ENCODE measurements at places on chromosomes 6 and 20.

- no peak for DNase-seq
These were observed 82.2 kb downstream of the ANKRD60 start for GRCh38 chr20:58146081-58146745.

DNA sequence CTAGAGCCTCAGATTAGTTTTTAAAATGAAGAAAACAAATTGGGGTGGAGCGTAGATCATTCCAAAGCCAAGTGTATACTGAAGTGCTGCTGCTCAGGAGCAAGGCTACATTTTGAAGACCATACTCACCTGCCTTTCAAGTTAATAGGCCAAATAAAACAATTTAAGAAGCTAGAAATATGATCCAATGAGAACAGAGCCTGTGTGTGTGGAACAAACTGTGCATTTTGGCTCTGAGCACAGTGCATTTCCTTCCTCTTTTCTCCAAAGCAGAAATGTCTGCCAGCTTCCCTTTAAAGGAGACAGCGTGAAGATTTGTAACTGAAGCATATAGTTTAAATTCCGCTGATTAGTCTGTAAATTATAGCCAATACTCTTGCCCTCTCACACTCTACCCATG, 3.2 kb upstream of the IFNGR1 start:
- no peak for DNase-seq

DNA sequence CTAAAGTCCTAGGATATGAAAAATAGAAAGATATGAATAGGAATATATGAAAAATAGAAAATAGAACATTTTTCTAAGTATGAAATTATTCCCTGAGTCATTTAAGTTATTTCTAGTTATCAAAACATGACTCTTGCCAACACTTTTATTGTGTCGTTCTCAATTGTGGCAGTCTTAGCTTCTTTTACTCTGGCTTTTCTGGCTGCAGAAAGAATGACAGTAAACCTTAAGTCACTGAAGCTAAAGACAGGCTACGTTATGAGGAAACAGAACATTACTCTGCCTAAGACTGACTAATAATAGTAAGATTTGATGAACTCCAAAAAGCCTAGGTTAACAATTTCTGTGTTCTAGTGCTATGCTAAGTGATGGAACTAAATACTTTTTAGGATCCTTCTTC, 74.6 kb downstream of the AIG1 start:
- DNase-seq = no peak

- no peak for DNase-seq
These were observed 8.0 kb upstream of the TNFRSF6B start for GRCh38 chr20:63688228-63689045.

DNA sequence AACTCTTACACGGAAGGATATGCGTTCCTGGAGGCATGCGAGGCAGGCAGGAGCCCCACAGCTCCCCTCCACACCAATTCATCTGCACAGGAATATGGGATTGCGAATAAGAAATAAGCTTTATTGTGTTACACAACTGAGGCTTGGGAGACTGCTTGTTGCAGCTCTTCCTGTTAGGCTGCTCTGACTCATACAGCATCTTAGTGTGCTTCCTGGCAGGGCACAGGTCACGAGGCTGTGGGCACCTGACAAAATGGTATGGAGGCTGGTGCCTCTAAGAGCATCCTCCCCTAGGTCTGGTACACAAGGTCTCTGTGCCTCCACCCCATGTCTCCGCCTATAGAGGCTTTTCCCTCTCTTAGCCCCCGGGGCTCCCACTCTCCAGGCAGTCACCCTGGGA, 6.8 kb downstream of the SLC22A3 start:
- no peak for DNase-seq

- no peak for DNase-seq
These were observed 126.5 kb upstream of the KCNK16 start for GRCh38 chr6:39449022-39449421.

- no peak for DNase-seq
These were observed 108.0 kb downstream of the BCAS1 start for GRCh38 chr20:53962388-53962787.

GRCh38 chr6:90068264-90068663, 174.0 kb downstream of the GJA10 start:
- DNase-seq = no peak

- DNase-seq = no peak
These were observed 49.0 kb downstream of the SOBP start for GRCh38 chr6:107538856-107539387.

DNA sequence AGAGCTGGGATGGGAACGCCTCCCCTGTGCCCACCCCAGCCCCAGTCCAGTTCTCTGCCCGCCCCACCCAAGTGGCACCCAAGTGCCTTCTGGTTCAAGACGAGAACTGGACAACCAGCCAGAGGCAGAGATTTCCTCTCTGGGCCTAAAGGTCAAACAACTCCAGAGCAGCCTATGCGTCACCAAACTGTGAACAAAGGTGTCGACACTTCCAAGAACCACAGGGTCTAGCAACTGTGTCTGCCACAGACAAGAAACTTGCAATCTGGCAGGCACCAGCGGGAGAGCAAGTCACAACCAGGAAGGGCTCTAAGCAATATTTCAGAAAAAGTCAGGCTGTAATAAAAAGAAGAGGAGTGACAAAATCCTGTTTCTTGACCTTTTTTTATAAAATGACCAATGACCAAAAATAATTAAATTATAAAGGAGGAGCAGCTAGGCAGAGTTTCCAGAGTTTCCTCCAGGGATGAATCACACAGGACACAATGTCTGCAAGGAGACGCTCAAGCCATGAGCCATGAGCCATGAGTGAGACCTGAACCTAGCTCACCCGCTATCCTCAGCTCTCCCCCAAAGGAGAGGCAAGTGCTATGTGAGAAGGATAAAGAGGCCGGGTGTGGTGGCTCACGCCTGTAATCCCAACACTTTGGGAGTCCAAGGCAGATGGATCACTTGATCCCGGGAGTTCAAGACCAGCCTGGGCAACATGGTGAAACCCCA, 11.1 kb downstream of the EDEM2 start:
- DNase-seq = no peak

- no peak for DNase-seq
These were observed 793.4 kb downstream of the TENT5A start for GRCh38 chr6:80959034-80959433.

GRCh38 chr6:82095091-82095490, 152.5 kb downstream of the IBTK start:
- no peak for DNase-seq

DNA sequence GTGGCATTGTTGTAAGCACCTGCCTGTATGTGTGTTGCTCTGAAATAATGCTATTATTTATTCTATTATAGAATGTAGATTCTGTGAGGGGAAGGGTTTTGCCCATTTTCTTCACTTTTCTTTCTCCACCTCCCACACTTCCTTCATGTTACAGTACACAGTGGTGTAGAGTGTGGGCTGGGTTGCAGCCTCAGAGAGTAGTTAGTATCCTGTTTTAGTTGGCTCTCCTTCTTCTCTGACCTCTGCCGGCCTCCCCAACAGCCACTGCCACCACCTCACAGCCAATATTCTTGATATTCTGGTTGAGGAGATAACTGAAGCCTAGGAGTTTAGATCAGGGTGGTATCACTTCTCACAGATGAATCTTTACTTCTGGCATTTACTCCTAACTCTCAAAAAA, 143.4 kb downstream of the BCKDHB start:
- DNase-seq = no peak

- DNase-seq = peak; percentile 42
These were observed 25.8 kb upstream of the FABP7 start for GRCh38 chr6:122753688-122754056.

DNA sequence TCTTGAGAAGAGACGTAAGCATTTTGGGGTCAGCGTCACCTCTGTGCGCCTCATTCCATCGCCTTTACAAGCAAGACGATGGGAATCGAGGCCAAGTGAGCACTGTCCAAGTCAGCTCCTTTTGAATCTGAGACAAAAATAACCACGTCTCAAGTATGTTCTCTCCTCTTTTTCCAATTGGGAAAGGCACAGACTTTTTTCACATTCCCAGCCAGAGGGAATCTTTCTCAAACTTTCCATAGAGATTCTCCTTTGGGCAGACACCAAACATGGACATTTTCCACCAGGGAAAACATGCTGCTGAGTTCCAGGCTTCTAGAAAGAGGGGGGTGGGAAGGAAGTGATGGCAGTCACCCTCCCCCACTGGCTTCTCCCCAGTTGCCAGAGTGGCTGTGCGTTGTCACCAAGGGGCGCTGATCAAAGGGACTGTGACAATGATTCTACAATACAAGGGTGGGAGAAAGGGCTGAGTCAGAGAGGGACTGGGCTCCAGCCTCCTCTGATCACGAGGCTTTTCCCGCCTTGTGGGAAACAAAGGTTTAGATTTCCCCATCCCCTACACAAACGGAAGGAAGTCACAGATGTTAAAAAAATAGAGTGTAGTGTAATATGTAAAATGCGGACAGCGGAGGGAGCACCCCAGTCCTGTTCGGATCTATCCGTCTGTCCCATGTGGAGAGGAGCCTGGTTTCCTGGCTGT, 281.9 kb upstream of the RNF24 start:
- DNase-seq = no peak

DNA sequence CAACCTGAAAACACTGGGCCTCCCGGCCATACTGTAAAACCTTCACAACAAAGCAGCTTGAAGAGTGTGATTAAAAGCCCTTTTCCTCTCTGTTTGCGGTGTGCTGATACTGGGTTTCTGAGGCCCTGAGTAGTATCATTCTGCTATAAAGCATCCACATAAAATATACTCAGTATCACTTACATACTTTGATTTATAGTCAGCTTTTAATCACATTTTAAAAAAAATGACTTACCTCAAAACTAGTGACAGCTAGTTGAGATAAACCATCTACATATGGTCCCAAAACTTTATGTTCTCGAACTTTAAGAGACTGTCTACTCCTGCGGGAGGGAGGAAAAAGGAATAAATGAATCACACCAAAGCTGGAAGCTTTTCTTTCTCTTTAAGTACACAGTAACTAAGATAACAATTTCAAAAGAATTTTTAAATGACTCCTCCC, 135.7 kb downstream of the KIF13A start:
- DNase-seq = no peak

GRCh38 chr6:124069230-124069950, 265.7 kb downstream of the NKAIN2 start:
- DNase-seq = no peak

GRCh38 chr6:37287519-37288157, 29.7 kb upstream of the TMEM217 start:
- DNase-seq = no peak

DNA sequence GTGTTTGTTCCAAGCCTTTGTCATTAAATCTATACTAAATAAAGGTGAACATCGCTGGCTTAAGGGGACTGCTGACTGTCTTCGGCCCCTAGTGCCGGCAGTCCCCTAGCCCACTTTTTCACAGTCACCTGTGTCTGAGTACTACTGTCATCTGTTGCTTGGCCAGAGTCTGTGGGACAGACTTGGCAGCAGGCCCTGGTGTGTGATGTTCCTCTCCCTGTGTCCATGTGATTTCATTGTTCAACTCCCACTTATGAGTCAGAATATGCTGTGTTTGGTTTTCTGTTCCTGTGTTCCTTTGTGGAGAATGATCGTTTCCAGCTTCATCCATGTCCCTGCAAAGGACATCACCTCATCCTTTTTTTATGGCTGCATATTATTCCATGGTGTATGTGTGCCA, 133.4 kb downstream of the HAO1 start:
- DNase-seq = no peak

DNA sequence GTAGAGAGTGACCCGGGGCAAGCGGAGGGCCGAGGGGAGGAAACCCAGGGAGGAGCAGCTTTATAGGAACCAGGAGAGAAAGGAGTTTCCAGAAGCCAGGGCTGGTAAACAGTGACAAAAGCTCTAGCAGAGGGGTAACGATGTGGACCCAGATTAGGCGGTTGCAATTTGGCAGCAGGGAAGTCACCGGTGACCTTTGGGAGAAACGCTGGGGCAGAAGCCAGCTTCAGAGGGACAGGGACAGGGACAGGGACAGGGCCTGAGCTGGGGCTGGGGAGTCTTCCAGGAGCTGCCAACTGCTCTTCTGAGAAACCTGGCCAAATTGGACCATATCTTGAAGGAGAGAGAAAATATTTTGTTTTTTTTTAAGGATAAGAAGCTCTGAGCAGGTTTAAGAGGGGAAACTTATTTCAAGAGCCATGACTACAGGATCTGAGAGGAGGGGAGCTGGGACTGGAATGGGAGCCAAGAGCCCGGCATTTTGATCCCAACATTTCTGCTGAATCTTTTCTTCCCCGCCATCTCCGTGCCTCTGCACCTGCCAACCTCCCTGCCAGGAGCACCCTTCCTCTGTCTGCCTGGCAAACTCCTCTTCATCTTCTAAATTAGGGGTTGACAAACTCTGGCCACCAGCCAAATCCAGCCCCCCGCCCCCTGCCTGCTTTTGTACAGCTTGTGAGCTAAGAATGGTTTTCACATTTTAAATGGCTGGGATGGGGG, 22.6 kb upstream of the PREX1 start:
- DNase-seq = no peak

- no peak for DNase-seq
These were observed 4.1 kb downstream of the TRIM38 start for GRCh38 chr6:25966711-25967110.

DNA sequence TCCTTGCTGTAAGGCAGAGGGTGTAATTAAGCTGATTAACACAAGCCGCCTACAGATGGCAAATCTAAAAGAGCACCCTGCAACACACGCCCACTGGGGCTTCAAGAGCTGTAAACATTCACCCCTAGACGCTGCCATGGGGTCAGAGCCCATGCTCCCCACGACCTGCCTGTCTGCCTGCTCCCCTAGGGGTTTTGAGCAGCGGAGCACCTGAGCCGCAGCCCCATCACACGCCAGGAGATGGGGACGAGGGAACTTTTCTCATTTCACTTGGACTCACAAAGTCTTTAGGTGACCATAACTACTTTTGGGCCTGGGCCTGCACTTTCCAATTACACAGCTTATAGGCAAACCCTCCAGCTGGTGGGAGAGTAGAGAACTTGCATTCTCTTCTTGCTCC, 99.0 kb upstream of the SOX4 start:
- no peak for DNase-seq

- no peak for DNase-seq
These were observed 67.6 kb upstream of the RIN2 start for GRCh38 chr20:19690462-19690861.

- DNase-seq = no peak
These were observed 208.4 kb upstream of the MARCKS start for GRCh38 chr6:113648698-113649097.

- DNase-seq = no peak
These were observed 73.9 kb downstream of the PLG start for GRCh38 chr6:160775792-160776580.

- DNase-seq = no peak
These were observed 80.7 kb upstream of the MAFB start for GRCh38 chr20:40769677-40770285.

GRCh38 chr6:32912951-32913350, 27.9 kb downstream of the HLA-DMB start:
- no peak for DNase-seq

- DNase-seq = no peak
These were observed 23.5 kb downstream of the TM9SF4 start for GRCh38 chr20:32132911-32133549.

- DNase-seq = no peak
These were observed 57.0 kb downstream of the FRK start for GRCh38 chr6:116003668-116004067.

- no peak for DNase-seq
These were observed 27.8 kb downstream of the SPATA2 start for GRCh38 chr20:49887251-49888211.

- peak; percentile 24 for DNase-seq
These were observed 55.1 kb downstream of the IL20RA start for GRCh38 chr6:136989571-136990241.

GRCh38 chr20:45173522-45173921, 1.2 kb upstream of the PI3 start:
- DNase-seq = no peak

Measured in T47D (cell line).